Transverse colon (tissue), 4 donors: ENCODE measurements at places on chromosomes 1 and 21.

- DNase-seq = no peak
Observed at GRCh38 chr1:37831109-37831508, 23.1 kb upstream of the YRDC start.

- peak; percentile 72 for DNase-seq
Observed at GRCh38 chr1:1200876-1201810, 5.2 kb downstream of the TNFRSF18 start.

- no peak for DNase-seq
Observed at GRCh38 chr1:109504974-109505373, 4.6 kb downstream of the AMIGO1 start.

GRCh38 chr1:152515434-152515783, 1.1 kb downstream of the CRCT1 start:
- DNase-seq = no peak

- no peak for DNase-seq
Observed at GRCh38 chr1:116193768-116194167, 82.6 kb downstream of the MAB21L3 start.

- no peak for DNase-seq
Observed at GRCh38 chr21:21268061-21268471, 269.9 kb downstream of the NCAM2 start.

DNA sequence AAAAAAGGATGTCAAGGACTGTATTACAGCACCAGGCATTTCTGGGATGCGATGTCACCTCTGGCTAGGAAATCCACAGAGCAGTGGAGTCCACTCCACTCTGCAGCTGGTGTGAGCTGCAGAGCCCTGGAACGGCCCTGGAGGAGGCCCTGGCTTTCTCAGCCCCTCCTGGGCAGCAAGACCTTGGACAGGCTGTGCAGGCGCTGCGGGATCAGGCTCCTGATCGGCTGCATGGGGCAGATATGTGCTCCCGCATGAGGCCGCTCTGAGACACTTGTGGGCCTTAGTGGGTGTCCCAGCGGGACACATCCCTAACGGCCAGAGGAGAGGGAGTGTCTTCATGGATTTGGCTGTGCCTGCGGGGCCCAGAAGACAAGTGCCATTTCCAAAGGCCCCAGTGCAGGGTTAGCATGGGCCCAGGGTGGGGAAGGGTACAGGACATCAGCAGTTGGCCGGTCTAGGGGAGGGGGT, 6.2 kb downstream of the DNMT3L start:
- DNase-seq = no peak

DNA sequence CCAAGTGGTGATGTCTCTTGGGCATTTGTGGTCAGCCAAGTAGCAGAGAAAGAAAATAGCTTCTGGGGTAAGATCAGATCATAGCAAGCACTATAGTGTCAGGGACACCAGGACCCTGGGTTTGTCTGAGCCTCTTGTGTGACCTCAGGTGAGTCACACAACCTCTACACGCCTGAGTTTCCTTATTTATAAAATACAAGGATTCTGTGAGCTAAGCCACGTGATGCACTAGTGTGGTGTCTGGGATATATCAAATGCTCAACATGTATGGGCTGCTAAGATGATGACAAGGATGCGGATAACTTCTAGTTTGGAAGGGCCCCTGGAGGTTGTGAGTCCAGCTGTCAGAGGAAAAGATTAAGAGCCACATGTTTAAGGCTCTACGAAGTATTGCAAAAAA, 24.5 kb upstream of the ZNF436 start:
- DNase-seq = no peak

- DNase-seq = no peak
Observed at GRCh38 chr1:225654688-225655508, 2.0 kb upstream of the ENAH start.
